ENCODE measurements at places on chromosomes 3 and 15.

DNA sequence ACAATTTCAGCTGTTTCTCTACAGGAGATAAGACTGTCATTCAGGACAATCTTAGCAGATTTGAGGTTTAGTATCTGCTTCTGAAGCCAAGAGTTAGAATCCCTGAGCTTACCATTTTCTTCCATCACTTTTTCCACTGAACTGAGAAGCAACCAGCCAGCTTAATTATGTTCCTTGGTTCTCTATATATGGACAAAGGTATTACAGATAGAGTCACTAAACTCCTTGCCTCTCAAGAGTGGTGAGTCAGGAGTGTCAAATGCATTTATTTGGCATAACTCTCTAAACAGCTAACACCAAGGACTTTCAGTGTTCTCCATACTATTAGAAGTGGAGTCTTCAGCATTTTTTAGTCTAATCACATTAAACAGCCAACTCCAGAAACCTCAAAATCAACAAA, 239.3 kb downstream of the ALCAM start:
- DNase-seq = no peak

GRCh38 chr3:14121859-14122258, 2.8 kb downstream of the CHCHD4 start:
- DNase-seq = no peak

DNA sequence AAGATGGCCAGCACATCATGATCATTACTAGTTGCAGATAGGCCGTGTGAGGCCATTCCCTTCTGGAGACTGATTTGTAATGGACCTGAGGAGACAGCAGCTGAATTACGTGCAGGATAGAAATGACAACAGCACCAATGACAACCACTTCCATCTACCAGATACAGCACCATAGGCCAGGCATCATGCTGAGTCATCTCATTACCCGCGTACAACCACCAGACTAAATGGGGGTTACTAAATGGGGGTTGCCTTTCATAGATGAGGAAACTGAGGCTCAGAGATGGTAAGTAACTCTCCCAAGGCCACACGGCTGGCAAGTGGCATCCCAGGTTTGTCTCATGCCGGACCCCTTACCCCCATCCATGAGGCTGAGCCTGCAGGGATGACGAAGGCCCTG, 32.8 kb upstream of the FAM107A start:
- DNase-seq = no peak

GRCh38 chr3:58524326-58524888, 12.6 kb downstream of the ACOX2 start:
- DNase-seq = no peak

GRCh38 chr15:70339571-70340493, 242.1 kb upstream of the TLE3 start:
- DNase-seq = no peak

GRCh38 chr15:41606997-41607396, 48.0 kb downstream of the TYRO3 start:
- DNase-seq = no peak

DNA sequence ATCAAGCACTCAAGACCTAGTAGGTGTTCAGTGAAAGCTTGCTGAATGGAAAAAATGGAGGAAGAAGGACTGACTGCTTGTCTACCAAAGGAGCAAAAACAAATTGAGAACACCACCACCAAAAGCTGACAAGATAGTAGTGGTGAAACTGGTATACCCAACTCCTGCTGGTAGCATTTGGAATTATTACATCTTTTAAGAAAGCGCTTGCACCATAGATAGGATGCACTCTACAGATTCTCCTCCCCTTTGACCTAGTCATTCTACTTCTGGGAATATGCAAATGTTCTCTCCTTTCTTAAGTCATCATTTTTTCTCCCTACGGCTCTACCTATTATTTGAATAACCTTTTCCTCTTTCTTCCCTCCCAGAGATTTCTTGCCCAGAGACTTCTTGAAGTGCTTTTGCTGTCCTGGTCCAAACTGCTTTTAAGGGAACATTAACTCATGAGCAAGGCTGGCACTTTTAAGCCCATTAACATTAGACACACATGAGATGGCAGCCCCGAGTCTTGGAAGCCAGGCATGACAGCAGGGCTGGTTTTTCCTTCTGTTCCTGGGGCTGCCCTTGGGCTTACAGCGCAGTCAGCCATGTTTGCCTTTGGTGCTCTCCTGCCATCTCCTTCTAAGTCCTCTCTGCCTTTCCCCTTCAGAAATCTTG, 75.0 kb upstream of the TLE3 start:
- DNase-seq = no peak

- DNase-seq = peak; percentile 21
These were observed 561 bp downstream of the SIDT1 start for GRCh38 chr3:113532698-113533533.

DNA sequence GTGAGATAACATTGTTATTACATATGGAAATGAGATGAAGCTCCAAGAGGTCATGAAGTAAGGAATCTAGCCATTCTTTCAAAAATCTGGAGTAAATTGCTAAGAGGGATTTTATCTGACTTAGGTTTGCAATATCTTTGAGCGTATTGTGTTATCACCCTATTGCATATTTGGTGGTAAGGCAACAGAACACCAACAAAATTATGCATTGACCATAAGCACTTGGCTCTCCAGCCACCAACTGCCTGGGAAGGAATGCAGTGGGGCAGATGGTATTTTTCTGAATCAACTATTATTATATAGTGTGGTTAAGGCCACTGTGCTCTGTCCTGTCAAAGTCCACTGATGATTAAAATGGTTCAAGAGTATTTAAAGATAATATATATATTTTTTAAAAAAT, 287.9 kb upstream of the SEMA6D start:
- no peak for DNase-seq

- no peak for DNase-seq
These were observed 325.2 kb downstream of the WDR72 start for GRCh38 chr15:53434174-53434678.

DNA sequence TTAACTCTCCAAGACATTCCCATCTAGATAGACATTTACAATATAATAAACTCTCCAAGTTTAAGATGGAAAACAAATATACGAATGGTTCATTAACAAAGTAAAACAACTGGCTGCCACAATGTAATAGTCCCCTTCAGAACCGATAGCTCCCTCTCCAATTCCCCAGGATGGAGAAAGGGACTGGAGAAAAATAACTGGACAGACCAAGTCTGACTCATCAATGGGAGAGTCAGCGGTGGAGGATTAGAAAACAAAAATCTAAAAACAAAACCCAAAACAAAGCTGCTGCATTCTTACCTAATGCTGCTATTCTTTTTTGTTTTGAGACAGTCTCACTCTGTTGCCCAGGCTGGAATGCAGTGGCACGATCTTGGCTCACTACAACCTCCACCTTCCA, 468.1 kb downstream of the SHQ1 start:
- no peak for DNase-seq

- no peak for DNase-seq
These were observed 243.7 kb downstream of the UACA start for GRCh38 chr15:70519616-70520015.

- no peak for DNase-seq
These were observed 342.1 kb upstream of the ATP11B start for GRCh38 chr3:182450942-182451787.

DNA sequence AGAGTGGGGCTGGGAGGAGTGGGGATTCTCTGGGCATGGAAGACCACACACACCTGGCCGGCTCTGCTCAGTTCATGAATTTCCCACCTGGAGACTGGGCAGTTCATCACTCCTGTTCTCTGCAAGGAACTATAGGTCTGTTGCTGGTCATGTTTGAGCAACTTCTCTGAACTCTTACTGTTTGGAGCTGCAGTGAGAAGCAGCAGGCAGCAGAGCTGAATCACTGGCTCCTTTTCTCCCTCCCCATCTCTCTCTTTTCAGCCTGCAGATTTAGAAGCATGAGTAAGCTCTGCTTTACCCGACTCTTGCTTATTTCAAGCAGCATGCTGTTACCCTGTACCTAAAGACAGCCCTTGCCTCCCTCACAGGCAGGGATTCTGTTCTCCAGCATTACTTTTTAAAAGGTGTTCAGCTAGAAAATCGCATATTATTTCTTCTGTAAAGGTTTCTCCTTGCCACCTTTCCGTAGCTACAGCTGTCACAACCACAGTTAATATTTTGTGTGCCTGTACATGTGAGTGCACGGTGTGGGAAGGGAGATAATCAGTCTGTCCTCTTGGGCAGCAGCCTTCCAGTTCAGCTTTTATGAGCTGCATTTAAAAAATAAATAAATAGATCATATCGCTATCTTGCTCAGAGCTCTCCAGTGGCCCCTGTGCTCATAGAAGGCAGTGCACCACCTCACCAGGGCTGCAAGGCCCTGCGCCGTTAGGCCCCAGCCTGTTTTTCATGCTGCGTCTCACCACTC, 131.6 kb downstream of the CHCHD6 start:
- no peak for DNase-seq

DNA sequence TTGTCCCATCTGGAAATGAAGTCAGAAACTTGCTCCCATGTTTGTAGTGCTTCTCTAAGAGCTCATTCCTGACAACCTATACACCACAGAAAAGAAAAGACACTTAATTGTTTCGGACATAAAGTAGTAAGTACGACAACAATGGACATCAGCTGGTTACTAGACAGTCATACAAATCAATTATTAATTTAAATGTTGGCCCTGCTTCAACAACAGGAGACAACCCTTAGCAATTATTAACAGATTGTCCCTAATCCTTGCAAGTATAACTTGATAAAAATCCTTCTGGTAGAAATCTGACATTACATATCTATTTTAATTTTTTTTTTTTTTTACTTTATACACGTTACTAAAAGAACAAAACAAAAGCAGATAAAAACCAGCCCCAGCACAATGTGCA, 29.8 kb downstream of the ERICH6 start:
- no peak for DNase-seq

- DNase-seq = no peak
These were observed 422.7 kb upstream of the TPRG1 start for GRCh38 chr3:188749010-188749617.

GRCh38 chr15:69736161-69736560, 283.5 kb downstream of the RPLP1 start:
- no peak for DNase-seq

DNA sequence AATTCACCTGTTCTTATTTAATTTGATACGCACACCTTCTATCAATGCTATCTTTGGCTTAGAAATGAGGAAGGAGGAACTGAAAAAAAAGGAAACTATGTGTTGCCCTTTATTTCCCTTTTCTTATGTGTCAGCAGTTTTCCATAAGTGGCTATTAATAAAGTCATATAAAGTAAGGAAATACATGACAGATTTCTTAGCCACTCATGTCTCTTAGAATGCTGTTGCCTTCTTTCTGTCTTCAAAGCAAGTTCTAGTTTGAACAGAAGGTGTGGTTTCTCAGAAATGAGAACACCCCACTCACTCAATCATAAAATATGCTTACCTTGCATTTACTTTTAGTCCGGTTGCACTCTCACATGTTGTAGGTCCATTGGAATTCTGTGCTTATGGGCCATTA, 640.5 kb upstream of the GRM7 start:
- DNase-seq = no peak

DNA sequence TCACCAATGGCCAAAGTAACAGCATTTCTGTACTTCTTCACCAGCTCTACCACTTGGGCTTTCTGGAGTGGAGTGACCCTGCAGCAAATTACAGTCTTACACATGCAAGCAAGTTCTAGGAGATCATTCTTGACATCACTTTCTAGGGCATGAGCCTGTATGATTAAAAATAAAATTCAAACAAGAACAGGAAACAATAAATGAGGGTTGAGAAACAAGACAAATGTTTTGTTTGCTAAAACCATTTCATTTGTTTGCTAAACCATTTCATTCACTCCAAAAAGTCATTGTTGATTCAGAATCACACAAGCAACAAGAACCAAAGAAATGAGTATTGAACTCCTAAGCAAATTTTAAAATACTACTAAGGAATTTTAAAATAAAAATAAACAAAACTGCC, 220.9 kb downstream of the ATP8B4 start:
- DNase-seq = no peak

DNA sequence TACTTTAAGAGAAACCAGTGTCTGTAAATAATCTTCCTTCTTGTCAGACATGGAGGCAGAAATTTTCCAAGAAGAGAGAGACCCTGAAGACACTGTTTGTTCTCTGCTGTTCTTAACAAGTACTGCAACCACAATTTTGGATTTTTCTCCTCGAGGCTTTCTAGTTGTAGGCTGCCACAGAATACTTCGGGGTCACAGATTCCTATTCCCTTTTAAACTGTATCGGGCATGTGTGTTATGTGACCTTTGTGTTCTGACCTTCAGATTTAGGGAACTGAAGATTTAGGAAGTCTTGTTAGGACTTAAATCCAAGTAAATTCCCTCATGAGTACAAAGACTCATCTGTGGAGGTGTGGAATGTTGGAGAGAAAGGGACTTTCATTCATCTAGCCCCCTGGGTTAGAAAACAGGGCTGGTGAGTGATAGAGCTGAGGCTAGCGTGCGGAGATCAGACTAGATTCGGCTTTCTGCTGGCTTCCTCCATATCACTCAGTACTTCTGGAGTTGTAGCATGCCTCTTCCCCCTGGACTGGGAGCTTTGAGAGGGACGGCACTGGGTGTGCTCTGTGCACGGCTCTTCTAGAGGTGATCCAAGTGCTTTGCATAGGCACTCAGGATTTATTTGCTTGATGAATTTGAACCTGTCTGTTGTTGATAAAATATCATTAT, 237.0 kb downstream of the LPP start:
- no peak for DNase-seq

- no peak for DNase-seq
These were observed 140.2 kb upstream of the SKOR1 start for GRCh38 chr15:67685008-67685599.

- no peak for DNase-seq
These were observed 59.0 kb upstream of the MINAR1 start for GRCh38 chr15:79373113-79373512.

- peak; percentile 60 for DNase-seq
These were observed 18.5 kb downstream of the LIMD1 start for GRCh38 chr3:45612918-45613602.

GRCh38 chr3:34842706-34843480, 796.4 kb upstream of the ARPP21 start:
- no peak for DNase-seq
